Stomach (tissue), 19 donors: ENCODE measurements at places on chromosomes 3 and 15. TPM values are rescaled to one million over a fixed set of nuclear protein-coding genes. Genes with fewer than 3 reads are reported as not detected.

Gene GOLGA8M
- total RNA-seq: not detected

Gene GCNT3
- total RNA-seq: 22.0 TPM

DNA sequence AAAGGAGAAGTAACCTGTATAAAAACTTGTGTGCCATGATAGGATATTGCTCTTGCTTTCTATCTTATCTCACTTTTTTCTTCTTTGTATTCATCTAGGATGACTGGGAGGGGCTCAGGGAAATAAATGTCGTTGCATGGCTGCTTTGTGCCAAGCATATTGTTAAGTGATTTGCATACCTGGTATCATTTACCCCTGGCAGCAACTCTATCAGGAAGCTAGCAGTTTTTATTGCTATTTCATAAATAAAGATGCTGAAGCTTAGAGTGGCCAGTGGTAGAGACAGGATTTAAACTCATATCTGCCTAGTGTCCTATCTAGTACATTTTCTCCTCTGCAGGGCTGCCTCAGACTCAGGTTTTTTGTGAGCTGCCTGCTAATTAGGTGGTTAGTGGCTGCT is 253.3 kb downstream of the PTPRG start:
- peaks cover 10% of the 10 kb centered on the region for H3K4me1 ChIP-seq
- no peaks in the 10 kb centered on the region for H3K27me3 ChIP-seq
- no peak for DNase-seq
- no peaks in the 10 kb centered on the region for H3K36me3 ChIP-seq
- H3K4me3 ChIP-seq: no peak overlapping the region

DNA sequence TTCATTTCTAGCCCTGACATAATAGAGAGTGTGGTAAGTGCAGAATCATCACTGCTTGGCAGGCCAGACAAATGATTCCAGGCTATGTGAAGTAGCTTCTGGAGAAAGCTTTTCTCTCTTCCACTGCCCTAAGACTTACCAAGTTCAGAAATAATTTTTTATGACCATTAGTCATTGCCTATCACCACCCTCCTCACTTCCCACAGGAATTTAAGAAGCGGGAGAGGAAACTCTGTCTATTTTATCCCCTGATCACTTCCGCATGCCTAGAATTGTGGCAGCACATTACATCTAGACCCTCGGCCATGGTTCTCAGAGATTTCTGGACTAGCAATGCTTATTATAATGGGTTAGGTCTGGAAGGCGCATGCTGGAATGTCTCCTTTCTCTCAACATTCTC is 397.8 kb upstream of the NR2F2 start:
- no peak overlapping the region for H3K27ac ChIP-seq
- H3K36me3 ChIP-seq: no peaks in the 10 kb centered on the region
- H3K4me3 ChIP-seq: no peak overlapping the region
- H3K4me1 ChIP-seq: peaks cover 11% of the 10 kb centered on the region

Gene RYR3
- 1.9 TPM for total RNA-seq

DNA sequence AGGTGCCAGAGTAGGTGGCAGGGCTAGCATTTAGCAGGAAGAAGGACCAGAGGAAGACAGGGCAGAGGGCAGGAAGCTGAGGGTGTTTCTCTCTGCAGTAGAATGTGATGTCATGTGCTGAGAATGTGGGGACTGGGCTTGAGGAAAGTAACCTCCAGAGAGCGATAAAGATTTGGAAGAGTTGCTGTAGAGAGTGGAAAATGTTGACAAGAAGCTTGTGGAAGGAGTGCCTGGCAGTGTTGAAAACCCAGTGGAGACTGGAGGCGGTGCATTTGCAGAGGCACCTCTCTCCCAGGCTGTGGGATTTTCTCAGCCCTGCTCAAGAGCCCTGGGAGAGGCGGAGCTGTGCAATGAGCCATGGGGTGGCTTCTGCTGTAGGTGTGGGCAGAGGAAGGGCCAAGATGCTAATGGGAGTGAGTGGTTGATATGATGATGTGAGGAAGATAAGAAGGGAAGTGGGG is 54.8 kb downstream of the MESD start:
- H3K4me1 ChIP-seq: peaks cover 10% of the 10 kb centered on the region
- peaks cover 14% of the 10 kb centered on the region for H3K36me3 ChIP-seq
- H3K4me3 ChIP-seq: no peak overlapping the region
- no peaks in the 10 kb centered on the region for H3K27me3 ChIP-seq
- DNase-seq: no peak

DNA sequence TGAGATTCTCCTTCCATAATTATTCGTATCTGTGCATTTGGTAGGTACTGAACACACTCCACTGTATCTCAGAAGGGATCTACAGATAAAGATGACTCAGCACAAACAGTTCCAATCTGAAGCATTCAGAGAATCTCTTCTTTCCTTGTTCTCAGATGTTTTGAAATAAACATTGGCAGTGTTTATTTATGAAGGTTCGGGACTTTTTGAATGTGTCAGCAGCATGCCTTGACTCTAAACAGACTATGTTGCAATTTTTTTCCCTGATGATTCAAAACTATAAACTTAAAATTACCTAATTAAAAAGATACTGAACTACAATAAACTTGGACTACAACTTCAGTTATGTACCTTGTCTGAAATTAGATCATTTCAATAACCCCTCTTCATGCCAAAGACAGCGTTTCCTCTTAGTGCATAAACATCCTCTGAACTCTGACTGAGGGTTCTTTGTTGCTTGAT is 612.9 kb upstream of the TBL1XR1 start:
- H3K4me1 ChIP-seq: no peaks in the 10 kb centered on the region
- H3K36me3 ChIP-seq: no peaks in the 10 kb centered on the region
- no peak overlapping the region for H3K4me3 ChIP-seq
- DNase-seq: peak; percentile 29
- H3K27ac ChIP-seq: no peak overlapping the region
- no peaks in the 10 kb centered on the region for H3K27me3 ChIP-seq

DNA sequence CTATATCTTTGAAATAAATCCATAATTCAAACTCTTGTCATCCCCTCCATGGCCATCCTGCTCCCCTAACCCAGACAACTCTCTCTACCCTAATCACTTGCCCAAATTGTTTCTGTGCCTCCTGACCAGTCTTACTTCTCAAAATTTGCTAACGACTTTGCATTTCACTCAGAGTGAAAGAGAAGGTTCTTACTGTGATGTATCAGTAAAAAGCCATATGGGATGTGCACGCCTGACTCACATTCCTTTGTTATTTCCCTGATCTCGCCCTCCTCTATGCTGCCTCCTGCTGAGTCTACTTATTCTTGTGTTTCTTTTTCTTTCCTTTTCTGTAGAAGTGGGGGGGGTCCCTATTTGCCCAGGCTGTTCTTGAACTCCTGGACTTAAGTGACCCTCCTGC is 487.2 kb upstream of the FRG2C start:
- no peak overlapping the region for H3K4me3 ChIP-seq
- H3K4me1 ChIP-seq: no peaks in the 10 kb centered on the region
- no peaks in the 10 kb centered on the region for H3K27me3 ChIP-seq
- DNase-seq: no peak
- H3K27ac ChIP-seq: no peak overlapping the region

- H3K36me3 ChIP-seq: no peaks in the 10 kb centered on the region
- H3K27ac ChIP-seq: no peak overlapping the region
- no peak overlapping the region for H3K4me3 ChIP-seq
- no peaks in the 10 kb centered on the region for H3K27me3 ChIP-seq
These were observed 48.2 kb upstream of the SELENOK start for GRCh38 chr3:53939813-53940212.

Gene TRAIP
- total RNA-seq: not detected

- no peaks in the 10 kb centered on the region for H3K27me3 ChIP-seq
- H3K36me3 ChIP-seq: no peaks in the 10 kb centered on the region
- no peak overlapping the region for H3K27ac ChIP-seq
- no peak overlapping the region for H3K4me3 ChIP-seq
- H3K4me1 ChIP-seq: no peaks in the 10 kb centered on the region
These were observed 159.5 kb upstream of the LPP start for GRCh38 chr3:187994221-187995042.

Gene APOD
- total RNA-seq: 153 TPM

DNA sequence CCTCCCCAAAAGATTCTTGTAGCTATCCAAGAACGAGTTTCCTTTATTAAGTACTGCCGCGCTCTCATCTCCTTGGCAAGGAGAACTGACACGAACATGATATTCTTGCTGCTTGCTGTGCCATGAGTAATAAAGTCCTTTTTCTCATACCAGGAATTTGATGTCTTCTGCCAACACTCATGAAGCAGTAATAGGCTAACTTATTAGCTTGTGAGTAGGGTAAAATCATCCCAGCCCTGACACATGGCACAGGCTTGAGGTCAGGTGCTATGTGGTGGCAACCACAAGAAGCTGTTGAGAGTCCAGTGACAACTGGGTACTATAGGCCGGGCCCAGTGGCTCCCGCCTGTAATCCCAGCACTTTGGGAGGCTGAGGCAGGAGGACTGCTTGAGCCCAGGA is 22.7 kb upstream of the UBXN7 start:
- no peaks in the 10 kb centered on the region for H3K36me3 ChIP-seq
- H3K27me3 ChIP-seq: no peaks in the 10 kb centered on the region
- H3K4me1 ChIP-seq: no peaks in the 10 kb centered on the region
- DNase-seq: no peak
- H3K27ac ChIP-seq: no peak overlapping the region
- no peak overlapping the region for H3K4me3 ChIP-seq

Gene EIF3J
- total RNA-seq: 100 TPM

Gene P2RY13
- total RNA-seq: not detected

DNA sequence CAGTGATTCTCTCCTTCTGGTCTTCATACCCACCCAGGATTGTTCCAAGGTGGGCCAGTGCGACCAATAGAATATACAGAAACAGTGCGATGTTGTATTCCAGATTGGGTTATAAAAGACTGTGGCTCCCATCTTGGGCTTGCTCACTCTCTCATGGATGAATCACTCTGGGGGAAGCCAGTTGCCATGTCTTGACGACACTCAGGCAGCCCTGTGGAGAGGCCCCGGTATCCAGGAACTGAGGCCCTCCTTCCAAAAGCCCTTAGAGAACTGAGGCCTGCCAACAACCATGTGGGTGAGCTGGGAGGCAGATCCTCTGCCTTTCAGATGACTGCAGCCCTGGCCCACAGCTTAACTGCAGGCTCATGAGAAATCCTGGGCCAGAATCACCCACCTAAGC is 57.2 kb downstream of the SH3GL3 start:
- no peak overlapping the region for H3K4me3 ChIP-seq
- no peaks in the 10 kb centered on the region for H3K4me1 ChIP-seq
- no peak overlapping the region for H3K27ac ChIP-seq

Gene GPR149
- total RNA-seq: not detected

Gene CCR1
- total RNA-seq: 2.6 TPM

Gene TFRC
- 180 TPM for total RNA-seq

GRCh38 chr3:141368062-141368924 is at the start of gene ZBTB38:
TSS of gene ZBTB38 (plus strand) at chr3:141368504. CDS start at chr3:141442389, 73,885 bp downstream.
- H3K36me3 ChIP-seq: no peaks in the 10 kb centered on the region
- H3K4me1 ChIP-seq: peaks cover 31% of the 10 kb centered on the region
- peak within 1 kb of the TSS; percentile 90 for H3K27ac ChIP-seq
- H3K4me3 ChIP-seq: peak within 1 kb of the TSS; percentile 34

GRCh38 chr15:88337993-88338392 is 81.5 kb upstream of the NTRK3 start:
- no peaks in the 10 kb centered on the region for H3K36me3 ChIP-seq
- H3K27ac ChIP-seq: no peak overlapping the region
- no peak for DNase-seq
- H3K4me3 ChIP-seq: no peak overlapping the region
